ENCODE measurements at places on chromosomes 3 and 15. TPM values are rescaled to one million over a fixed set of nuclear protein-coding genes. Genes with fewer than 3 reads are reported as not detected.

Gene SEMA6D
- 16.3 TPM for total RNA-seq

DNA sequence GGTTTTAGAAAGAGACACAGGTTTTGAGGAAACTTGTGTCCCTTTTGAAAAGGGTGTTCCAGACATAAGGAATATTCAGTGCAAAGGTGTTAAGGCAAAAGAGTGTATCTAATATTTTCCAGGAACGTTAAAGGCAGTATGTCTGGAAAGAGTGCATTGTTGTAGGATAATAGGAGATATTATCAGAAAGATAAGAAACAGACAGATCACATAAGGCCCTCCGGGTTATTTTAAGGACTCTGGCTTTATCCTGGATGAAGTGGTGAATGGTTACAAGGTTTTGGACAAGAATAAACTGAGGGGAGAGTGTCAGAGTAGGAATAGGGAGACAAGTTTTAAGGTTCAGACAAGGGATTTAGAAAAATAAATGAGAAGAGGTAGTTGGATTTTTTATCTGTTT, 493.7 kb upstream of the GRM7 start:
- DNase-seq = no peak

Gene CRABP1
- not detected for total RNA-seq

GRCh38 chr3:144415492-144415891, 443.9 kb downstream of the DIPK2A start:
- DNase-seq = no peak

Gene CD200
- total RNA-seq = 4.5 TPM

DNA sequence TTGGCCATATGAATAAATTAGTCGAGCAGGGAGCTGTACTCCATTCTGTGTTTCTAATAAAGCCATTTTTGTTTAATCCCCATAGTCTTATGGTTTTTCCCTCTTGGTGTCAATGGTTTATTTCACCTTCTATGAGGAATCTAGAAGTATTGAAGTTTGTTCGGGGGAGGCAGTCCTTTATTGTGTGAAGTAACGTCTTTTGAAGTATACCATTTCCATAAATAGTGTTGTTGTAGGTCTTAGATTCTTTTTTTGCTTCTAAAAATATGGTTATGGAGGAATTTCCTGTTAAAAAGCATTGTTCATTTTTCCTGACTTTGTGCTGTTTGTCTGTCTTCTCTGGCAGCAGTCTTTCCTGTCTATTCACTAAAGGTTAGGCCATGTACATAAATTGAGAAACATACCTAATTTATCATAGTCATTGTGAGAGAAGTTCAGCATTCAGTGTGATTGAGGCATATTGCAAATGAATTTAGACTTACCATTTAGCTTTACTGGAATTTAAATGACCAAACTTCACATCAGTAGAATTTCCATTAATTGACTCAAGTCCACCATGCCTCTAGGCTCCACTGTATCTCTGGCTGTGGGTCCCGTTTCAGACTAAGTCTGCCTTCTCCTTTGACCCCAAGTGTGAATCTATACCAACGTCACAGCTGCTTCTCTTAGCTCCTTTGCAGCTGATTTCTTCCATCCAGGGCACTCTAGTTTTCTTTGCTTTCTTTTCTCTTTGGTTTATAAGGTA, 37.3 kb downstream of the YEATS2 start:
- DNase-seq = no peak

Gene DAZL
- total RNA-seq = not detected

- no peak for DNase-seq
Measured at GRCh38 chr3:71862371-71863140, 77.6 kb upstream of the PROK2 start.

- DNase-seq = no peak
Measured at GRCh38 chr15:58457466-58457965, 25.7 kb downstream of the LIPC start.

DNA sequence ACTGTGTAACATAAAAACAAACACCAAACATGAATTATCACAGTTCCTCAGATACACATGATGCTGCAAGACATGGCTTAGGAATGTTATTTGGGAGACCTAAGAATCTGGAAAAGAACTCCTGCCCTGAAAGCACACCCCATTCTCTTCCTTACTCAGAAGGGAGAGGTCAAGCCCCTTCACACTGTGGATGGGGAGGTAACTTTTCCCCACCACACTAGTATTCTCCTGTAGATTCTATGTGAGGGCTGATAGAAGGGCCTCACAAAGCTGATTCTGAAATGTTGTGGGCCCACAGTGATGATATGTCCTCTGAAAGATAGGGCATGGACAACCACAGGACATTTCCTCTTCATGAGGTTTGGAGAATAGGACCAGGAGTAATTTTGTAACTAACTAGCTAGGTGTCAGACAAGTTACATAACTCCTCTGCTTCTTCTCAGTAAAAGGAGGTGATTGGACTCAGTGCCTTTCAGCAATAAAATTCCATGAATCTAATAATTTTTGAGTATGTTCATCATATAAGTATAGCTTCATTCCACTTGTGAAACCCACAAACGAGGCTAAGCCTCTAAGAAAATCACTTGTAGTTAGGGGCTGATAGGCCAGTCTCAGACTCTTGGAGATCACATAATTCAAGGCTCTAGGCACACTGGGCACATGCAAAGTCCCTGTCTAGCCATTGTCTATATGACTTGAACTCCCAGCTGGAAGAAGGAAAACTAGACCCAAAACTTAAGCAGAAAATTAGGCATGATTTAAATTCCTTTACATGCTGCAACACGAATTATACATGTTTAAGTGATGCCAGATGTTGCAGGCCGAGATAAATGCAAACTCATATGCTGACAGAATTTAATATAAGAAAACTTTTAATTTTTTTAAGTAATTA, 7.5 kb downstream of the PTX3 start:
- no peak for DNase-seq

GRCh38 chr3:13192471-13193213, 119.4 kb upstream of the IQSEC1 start:
- no peak for DNase-seq

DNA sequence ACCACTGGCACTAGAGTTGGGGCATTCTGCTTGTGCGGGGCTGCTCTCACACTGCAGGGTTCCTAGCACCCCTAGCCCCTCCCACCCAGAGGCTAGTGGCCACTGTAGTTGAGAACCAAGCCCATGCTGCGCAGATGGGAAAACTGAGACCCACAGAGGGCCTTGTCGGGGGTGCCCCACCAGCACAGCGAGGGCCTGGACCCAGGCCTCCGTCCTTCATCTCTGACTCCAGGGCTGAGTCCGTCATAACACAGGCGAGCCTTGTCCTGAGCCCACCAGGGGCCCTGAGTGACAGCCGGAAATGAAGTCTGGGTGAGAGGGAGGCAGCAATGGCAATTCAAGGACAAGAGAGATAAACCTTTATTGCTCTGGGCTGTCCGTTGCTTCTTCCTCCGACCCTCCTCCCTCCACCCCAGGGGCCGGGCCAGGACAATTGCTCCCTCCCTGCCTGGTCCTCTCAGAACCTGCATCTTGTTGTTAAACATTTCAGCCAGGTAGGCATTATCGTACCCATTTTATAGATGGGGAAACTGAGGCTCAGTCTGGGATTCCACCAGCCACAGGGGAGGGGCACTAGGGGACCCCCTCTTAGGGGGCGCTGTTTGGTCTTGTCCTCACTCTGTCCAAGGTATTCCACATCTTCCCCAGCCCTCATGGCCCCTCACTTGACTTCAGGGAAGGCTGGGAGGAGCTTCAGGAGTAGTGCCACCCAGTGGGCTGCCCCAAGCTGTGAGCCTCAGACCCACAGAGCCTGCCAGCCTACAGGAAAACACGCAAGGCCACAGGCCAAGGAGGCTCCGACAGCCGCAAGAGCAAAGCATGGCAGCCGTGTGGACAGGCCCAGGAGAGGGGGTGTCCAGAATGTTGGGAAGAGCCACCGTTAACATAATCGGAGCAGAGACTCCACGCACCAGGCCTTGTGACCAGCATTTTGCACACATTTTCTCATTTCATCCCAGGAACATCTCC, 4.4 kb upstream of the GRIP2 start:
- DNase-seq = no peak

GRCh38 chr3:160911411-160911810, 155.4 kb downstream of the PPM1L start:
- DNase-seq = no peak

- DNase-seq = no peak
Measured at GRCh38 chr15:60215225-60215963, 182.4 kb downstream of the ANXA2 start.

- DNase-seq = no peak
Measured at GRCh38 chr3:71488391-71488809, 95.1 kb downstream of the FOXP1 start.

GRCh38 chr15:93920204-93920603, 311.2 kb upstream of the MCTP2 start:
- no peak for DNase-seq

Gene RPL4
- 1,198 TPM for total RNA-seq

- no peak for DNase-seq
Measured at GRCh38 chr3:174859756-174860155, 622 bp downstream of the NAALADL2 start.

- no peak for DNase-seq
Measured at GRCh38 chr3:121918779-121919483, 24.7 kb downstream of the SLC15A2 start.

- DNase-seq = no peak
Measured at GRCh38 chr3:33597257-33597689, 120.8 kb downstream of the CLASP2 start.

DNA sequence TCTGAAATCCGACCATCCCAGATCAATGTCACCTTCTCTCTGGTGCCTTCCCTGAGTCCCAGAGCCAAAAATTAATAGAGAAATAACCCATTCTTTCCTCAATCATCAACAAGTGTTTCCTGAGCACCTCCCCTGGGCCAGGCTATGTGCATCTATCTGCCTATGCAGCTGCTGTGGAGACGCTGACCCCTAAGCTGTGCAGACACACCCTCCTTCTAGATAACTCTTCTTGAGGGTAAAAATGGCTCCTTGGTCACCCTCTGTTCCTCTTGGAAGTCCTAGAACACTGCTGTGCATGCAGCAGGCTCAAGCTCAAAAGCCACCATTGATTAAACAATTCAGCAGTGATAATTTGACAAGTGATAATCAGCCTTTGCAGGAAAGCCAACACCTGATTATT, 18.4 kb downstream of the CA12 start:
- DNase-seq = no peak

DNA sequence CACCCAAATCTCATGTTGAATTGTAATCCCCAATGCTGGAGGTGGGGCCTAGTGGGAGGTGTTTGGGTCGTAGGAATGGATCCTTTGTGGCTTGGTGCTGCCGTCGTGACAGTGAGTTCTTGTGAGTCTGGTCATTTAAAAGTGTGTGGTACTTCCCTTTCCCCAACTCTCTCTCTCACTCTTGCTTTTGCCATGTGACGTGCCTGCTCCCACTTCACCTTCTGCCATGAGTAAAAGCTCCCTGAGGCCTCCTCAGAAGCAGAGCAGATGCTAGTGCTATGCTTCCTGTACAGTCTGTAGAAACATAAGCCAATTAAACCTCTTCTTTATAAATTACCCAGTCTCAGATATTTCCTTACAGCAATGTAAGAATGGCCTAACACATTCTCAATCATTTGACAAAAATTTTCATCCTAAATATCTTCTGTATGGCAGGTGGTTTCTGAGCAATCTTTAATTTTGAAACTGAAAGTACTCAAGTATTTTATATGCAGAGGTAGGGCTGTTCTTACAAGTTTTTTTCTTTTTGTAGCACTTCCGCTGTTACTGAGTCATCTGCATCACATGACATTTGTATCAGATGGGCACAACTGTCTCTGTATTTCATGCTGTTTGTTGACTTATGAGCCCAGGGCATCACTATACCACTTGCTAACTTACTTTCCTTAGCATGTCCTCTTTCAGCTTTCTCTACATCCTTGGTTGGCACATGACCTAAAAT, 8.8 kb downstream of the RPL39L start:
- DNase-seq = no peak

DNA sequence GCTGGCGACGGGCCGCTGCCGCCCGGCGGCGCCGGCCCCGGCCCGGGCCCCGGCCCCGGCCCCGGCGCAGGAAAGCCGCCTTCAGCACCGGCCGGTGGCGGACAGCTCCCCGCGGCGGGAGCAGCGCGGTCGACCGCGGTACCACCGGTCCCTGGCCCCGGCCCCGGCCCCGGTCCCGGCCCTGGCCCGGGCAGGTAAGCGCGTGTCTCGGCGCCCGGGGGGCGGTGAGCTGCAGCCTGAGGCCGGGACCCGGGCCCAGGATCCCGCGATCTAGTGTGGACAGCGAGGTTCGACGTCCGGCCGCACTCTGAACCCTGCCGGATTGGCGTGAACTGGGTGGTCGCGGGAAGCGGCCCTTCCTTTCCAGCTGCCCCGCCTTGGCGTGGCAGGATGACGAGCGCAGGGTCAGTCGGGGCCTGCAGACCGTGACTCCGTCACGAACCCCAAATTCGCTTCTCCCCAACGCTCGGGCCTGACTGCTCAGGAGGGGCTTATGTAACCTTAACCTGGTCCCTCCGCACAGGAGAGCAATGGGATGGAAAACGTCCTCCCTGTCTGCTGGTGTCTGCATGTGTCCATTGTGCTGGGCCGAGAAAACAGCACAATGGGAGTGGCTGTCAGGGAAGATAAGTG, 472 bp downstream of the BSN start:
- DNase-seq = no peak

DNA sequence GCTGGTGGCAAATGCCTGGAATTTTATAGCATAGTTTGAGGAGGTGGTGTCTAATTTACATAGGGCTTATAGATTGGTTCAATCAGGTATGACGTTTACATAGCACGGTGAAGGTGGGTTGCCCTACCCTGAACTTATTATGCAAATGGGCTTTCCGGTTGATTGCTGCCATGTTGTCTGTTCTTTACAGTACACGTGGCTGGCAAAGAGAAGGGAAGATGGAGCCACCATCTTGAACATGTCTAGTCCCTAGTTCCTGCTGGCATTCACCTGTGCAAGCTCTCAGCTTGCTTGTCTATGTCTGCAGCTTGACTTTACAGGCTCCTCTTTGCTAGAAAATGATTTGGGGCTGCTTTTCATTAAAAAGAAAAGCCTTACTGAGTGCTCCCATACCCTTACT, 14.0 kb upstream of the STAC start:
- no peak for DNase-seq
